NCI-H774 (cell line): ENCODE measurements at places on chromosomes 1 and 21.

- DNase-seq: no peak
Measured at GRCh38 chr1:87852410-87853161, 523.9 kb downstream of the LMO4 start.

DNA sequence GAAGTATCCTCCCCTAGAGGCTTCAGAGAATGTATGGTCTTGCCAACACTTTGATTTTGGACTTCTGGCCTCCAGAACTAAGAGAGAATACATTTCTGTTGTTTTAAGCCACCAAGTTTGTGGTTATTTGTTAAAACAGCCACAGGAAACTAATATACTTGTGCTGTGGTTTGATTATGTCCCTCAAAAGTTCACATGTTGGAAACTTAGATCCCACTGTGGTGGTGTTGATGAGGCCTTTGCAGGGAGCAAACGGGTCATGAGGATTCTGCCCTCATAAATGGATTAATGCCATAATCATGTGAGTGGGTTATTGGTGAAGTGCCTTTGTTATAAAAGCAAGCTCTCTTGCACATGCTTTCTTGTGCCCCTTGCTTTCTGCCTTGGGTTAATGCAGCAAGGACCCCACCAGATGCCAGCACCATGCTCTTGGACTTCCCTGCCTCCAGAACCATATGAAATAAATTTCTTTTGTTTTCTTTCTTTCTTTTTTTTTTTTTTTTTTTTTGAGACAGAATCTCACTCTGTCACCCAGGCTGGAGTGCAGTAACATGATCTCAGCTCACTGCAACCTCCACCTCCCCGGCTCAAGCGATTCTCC, 157.3 kb downstream of the CLIC6 start:
- DNase-seq: no peak

GRCh38 chr21:35651196-35651595, 409.1 kb downstream of the SETD4 start:
- DNase-seq: no peak

GRCh38 chr1:8752921-8753713, 64.3 kb downstream of the RERE start:
- DNase-seq: no peak

DNA sequence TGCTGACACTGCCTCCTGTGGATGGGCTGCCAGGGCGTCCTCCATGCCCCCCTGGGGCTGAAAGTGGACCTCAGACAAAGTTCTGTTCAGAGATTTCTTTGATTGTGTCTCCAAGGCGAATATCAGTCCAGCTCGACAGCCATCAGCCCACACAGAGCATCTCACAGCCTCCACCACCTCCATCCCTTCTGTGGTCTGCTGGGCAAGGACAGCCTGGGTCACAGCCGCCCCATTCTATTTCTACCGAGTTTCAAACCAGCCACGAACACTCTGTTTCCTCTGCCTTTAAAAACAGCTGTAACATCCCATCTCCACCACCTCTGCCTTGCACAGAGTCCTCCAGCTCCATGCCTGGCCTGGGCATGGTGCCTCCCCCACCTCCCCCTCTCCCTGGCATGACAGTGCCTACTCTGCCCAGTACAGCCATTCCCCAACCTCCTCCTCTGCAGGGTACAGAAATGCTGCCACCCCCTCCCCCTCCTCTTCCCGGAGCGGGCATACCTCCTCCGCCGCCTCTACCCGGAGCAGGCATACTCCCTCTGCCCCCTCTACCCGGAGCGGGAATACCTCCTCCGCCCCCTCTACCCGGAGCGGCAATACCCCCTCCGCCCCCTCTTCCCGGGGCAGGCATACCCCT, 115.5 kb downstream of the FMN2 start:
- DNase-seq: no peak
